ENCODE measurements at places on chromosomes 1 and 21.
A peak's percentile ranks its signal among the peaks of the same experiment; 100 is the strongest.

GRCh38 chr21:37032877-37033471, 26.5 kb downstream of the RIPPLY3 start:
- DNase-seq = no peak

GRCh38 chr1:114192328-114192727, 38.7 kb upstream of the SYT6 start:
- DNase-seq = no peak

DNA sequence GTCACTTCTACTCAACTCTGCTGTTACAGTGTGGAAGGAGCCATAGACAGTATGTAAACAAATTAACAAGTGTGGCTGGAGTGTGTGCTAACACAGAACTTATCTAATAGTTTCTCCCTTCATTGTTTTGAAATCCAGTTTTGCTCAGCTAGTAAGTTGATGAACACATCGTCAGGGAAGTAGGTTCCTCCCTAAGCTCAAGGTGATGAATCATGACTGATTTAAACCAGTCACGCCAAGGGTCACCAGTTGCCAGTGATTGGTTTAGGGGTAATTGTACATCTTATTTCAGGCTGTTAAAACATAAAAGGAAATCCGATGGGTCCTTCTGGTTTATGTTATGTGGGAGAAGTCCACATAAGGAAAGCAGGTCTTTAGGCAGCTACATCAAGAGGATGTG, 97.0 kb upstream of the CHODL start:
- no peak for DNase-seq

DNA sequence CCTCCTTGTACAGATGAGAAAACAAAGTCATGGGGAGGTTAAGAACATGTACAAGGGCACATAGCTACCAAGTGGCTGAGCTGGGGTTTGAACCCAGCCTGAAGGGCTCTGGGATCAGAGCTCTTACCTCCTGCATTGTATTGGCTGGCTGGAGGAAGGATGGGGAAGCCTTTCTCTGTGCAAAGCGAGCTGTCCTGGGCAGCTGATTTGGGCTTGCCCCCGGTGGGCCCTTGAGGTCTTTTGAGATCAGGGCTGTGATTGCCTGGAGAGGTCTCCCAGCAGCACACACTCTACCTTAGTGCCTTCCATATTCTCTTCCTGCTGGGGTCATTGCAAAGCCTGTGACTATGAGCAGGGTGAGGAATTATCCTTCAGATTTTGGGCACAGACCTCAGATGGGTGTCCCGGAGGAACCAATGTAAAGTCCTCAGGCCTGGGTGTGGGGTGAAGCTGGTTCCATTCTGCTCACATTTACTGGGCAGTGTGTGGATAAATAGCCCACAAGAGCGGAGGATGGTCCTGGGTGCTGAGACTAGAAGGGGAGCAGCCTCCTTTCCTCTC, 53.3 kb upstream of the EPS8L3 start:
- no peak for DNase-seq

GRCh38 chr1:113659556-113659955, 99.7 kb downstream of the PHTF1 start:
- DNase-seq = no peak

DNA sequence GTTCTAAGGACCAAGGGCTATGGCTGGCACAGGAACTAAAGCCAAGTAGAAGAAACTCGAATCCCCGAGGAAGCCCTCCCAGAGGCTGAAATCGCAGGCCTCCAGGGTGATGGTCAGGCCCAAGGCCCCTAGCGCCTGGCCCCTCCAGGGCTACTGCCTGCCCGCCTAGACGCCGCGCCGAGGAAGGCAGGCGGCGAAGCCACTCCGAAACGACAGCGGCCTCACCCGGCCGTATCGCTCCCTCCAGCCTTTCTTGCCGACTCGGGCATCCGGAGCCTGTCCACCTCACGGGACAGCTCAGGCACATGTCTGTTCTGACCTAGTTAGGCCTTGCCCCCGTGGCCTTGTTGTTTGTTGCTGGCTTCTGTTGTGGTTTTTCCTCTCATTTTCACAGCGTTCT, 9.7 kb upstream of the LHX8 start:
- DNase-seq = no peak

DNA sequence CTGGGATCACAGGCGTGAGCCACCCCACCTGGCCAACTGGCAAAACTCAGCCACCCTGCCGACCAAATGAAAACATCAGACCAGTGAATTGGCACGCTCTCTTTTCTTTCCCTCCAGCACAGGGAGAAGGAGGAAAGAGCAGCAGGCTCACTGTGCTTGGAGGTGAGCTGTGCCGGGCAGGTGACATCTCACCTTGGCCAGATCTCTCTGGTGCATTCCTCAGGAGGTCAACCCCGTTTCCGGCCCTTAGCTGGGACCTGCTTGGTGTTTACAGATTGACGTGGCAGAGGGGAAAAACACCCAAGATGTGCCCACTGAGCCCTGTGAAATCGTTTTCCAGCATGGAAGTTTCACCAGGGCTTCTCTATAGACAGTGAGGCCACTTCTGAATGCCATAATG, 45.1 kb downstream of the TMEM51 start:
- DNase-seq = no peak

- no peak for DNase-seq
Observed at GRCh38 chr1:245953876-245954660, 553.0 kb downstream of the SMYD3 start.

DNA sequence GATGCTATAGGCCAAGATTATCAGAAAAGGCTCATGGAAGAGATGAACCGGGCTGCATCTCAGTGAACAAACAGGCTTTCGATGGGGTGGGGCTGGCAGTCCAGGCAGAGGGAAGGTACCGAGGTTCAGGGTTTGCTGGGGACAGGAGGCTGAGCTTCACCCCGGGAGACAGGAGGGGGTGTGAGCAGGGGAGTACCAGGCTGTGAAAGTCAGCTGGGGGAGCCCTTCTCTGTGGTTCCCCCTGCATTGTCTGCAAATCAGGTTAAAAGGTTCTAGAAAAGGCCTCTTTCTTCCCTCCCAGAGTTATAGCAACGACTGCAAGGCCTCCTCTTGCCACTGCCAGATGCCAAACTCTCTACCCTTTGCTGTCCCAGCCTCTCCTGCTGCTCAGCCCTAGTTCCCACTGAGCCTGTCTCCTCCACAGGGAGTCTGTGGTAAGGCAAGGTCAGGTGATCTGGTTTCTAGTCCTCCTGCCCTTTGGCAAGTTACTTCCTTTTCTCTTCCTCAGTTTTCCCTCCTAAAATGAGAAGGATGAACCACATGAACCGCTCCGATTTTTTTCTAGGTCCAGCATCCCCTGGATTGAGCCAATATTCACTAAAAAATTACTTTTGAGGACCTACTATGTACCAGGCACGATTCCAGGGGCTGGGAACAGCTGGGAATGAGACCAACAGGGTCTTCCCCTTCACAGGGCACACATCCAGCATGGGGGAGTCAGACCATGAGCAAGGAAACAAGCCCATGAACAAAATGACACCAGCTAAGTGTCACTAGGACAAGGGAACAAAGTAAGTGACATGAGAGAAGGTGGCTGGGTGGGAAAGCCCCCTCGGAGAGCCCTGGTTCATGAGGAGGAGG, 7.2 kb downstream of the LAD1 start:
- no peak for DNase-seq

DNA sequence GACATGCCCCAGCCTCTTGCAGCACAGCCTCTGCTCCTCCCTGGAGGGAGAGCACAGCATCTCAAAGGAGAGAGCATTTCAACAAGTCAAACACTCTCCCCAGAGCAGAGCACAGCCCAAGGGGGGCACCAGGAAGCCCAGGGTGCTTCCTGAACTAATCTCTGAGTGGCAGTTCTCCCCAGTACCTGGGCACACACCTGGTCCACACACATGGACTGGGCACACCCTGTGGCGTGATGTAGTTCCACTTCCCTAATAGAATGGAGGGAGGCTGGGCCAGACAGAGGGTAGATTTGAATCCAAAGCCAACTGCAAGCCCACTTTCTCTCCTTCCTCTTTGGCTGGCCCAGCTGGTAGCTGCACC, 55.5 kb downstream of the CD46 start:
- no peak for DNase-seq

- DNase-seq = no peak
Observed at GRCh38 chr1:3928586-3928985, 28.5 kb upstream of the C1orf174 start.

DNA sequence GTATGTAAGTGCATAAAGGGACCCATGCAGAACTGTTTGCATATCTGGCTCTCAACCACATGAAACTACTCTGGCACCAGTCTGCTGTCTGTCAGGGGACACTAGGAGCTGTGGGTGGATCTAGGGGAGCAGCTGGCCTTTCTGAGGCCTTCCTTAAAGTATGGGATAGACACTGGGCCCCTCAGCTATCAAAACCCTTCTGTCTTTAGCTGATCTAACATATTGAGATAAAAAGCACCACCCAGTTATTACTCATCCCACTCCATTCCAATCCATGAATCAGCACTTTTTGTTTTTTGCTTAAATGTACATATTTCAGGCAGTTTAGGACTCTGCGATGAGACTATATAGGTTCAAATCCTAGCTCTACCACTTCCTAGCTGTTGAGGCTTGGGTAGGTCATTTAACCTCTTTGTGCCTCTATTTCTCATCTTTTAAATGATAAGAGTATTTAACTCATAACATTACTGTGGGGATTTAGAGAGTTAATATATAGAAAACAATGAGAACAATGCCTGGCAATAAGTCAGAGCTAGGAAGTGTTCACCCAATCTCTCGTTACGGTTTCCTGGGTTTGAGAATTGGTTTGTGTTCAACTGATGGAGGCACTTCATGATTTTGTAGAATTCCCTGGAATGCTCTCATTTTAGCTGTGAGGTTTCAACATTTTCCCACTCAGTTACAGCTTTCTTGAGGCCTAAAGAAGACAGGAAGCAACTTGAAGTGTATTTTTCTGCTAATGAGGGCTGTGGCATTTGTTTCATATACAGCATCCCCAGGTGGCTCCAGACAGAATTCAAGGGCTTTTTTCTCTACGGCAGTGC, 68.9 kb downstream of the LRIG2 start:
- DNase-seq = no peak

DNA sequence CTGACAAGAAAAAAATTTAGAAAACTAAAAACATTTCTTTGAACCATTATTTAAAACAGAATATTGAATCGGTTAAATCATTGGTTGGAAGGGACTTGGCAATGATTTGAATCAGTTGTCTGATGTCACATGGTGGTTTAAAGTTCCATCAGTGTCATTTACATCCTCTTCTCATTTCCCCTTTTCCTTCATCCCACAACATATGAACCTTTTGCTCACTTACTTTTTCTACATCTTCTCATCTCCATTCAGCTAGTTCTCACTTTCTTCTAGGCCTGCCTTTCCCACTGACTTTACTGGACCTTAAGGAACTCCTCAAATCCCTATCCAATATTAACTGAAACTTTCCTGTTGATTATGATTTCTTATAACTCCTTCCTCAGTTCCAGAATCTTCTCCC, 58.5 kb downstream of the PHACTR4 start:
- no peak for DNase-seq

GRCh38 chr1:215501496-215501895, 65.6 kb upstream of the KCTD3 start:
- no peak for DNase-seq

DNA sequence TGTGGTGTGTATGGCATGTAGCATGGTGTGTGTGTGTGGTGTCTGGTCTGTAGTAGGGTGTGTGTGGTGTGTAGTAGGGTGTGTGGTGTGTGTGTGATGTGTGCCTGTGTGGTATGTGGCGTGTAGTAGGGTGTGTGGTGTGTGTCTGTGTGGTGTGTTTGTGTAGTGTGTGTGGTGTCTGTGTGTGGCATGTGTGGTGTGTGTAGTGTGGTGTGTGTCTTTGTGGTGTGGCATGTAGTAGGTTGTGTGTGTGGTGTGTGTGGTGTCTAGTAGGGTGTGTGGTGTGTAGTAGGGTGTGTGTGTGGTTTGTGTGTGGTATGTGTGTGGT, 85.5 kb downstream of the SYT2 start:
- DNase-seq = no peak

DNA sequence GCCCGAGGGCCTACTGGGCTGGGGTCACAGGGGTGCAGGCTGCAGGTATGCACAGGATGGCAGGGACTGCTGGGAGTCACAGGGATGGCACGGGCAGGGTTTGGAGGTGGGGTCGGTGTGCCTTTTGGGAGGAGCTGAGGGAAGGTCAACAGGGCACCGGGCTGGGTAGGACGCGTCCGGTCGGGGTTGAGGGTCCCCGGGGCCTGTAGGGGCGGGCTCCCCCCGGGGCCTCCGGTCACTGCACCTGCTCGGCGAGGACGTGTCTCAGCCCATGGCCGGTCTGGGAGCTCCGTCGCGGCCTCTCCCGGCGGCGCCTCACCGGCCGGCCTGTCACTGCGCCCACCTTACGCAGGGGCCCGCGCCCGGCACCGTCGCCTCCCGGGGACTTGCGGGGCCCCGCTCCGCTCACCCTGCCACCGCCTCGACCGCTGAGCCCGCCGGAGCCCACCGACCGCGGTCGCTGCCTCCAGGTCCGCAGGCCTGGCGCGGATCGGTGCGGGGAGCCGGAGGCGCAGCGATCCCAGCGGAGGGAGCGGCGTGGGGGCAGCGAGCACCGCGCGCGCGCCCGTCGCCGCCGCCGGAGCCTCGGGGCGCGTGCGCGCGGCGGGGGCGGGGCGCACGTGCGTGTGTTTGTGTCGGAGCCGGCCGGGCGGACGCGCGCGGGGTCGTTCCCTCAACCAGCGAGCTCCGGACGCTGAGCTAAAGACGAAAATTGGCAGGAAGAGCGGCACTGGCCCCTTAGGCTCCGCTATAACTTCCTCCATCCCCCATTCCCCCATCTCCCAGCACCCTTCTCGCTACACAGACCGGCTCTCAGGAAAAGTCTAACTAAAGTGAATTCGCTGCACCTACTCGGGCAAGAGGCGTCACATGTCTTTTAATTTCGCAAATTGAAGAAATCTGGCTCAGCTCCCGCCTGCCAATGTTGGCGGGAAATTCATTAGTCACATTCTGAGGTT, at the start of gene AMIGO1:
Gene AMIGO1 (minus strand): TSS at position 552 of the 959 bp plus-strand sequence. CDS start 815 bp downstream, outside the sequence.
- no peak for DNase-seq

DNA sequence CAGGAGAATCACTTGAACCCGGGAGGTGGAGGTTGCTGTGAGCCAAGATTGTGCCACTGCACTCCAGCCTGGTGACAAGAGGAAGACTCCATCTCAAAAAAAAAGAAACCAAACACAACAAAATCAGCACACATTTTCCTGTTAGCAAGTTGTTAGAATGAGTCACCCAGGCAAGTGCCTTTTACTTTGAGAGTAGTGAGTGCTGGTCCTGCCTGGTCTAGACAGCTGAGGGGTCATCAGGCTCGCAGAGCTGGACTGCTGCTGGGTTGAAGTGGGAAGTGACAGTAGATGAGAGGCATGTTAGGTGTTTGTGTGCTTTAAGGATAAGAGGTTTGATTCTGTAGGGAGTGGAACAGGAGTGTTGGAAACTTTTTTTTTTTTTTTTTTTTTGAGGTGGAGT, 31.9 kb downstream of the GNPAT start:
- no peak for DNase-seq

GRCh38 chr1:156980551-156980950, 60.1 kb downstream of the LRRC71 start:
- no peak for DNase-seq

- no peak for DNase-seq
Observed at GRCh38 chr21:32772281-32773047, 909 bp upstream of the PAXBP1 start.

GRCh38 chr21:39319814-39320332, 6.4 kb upstream of the BRWD1 start:
- DNase-seq = no peak

DNA sequence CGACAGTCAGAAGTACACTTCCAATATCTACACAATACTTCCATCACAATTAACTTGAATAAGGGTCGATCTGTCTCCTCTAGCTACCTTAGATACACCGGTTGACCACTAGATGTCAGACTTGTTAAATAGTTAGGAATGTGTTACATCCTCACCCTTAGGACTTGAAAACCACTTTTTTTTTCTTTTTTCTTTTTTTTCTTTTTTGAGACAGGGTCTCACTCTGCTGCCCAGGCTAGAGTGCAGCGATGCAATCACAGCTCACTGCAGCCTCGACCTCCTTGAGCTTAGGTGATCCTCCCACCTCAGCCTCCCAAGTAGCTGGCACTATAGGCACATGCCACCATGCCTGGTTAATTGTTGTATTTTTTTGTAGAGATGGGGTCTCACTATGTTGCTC, 120.4 kb upstream of the GREM2 start:
- peak; percentile 82 for DNase-seq

All from cerebellar cortex (tissue), 1 donor.